ENCODE measurements at places on chromosomes 2 and 18. TPM values are rescaled to one million over a fixed set of nuclear protein-coding genes. Genes with fewer than 3 reads are reported as not detected.

GRCh38 chr2:63789338-63790020, 52.2 kb upstream of the UGP2 start:
- no peaks in the 10 kb centered on the region for H3K36me3 ChIP-seq
- H3K4me3 ChIP-seq: no peak overlapping the region
- H3K27ac ChIP-seq: no peak overlapping the region
- no peak for DNase-seq
- H3K27me3 ChIP-seq: no peaks in the 10 kb centered on the region

GRCh38 chr2:40439473-40439872, 12.4 kb downstream of the SLC8A1 start:
- no peaks in the 10 kb centered on the region for H3K4me1 ChIP-seq
- no peak for DNase-seq
- H3K4me3 ChIP-seq: no peak overlapping the region
- H3K27ac ChIP-seq: no peak overlapping the region

DNA sequence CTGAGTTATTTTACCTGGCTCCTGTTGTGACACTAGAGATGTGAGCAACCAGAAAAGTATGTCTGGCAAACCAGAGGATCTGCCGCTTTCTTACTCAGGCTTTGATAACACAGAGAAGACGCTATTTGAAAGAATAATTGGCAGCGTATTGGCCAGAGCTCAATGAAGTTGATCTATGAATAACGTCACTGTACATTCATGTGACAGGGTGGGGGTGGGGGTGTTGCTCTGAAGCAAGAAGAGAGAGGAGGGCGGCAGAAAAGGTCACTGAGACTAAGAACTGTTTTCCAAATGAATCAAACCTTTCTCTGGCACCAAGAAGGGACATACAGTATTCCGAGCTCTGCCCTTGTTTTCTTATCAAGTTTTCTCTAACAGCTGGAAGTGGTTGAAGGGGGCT, 1.7 kb upstream of the ONECUT2 start:
- no peak for DNase-seq
- peaks cover 82% of the 10 kb centered on the region for H3K27me3 ChIP-seq
- H3K4me3 ChIP-seq: no peak overlapping the region
- H3K36me3 ChIP-seq: peaks cover 28% of the 10 kb centered on the region
- H3K27ac ChIP-seq: no peak overlapping the region

GRCh38 chr2:198096002-198096401, 291.6 kb downstream of the PLCL1 start:
- no peaks in the 10 kb centered on the region for H3K27me3 ChIP-seq
- no peak overlapping the region for H3K27ac ChIP-seq
- no peaks in the 10 kb centered on the region for H3K36me3 ChIP-seq

GRCh38 chr2:95552911-95553310, 38.9 kb upstream of the TRIM43 start:
- H3K27ac ChIP-seq: no peak overlapping the region
- H3K36me3 ChIP-seq: no peaks in the 10 kb centered on the region
- H3K4me3 ChIP-seq: no peak overlapping the region
- H3K27me3 ChIP-seq: peaks cover 31% of the 10 kb centered on the region

Gene EN1
- not detected for total RNA-seq

Gene CHN1
- total RNA-seq: 0.68 TPM

DNA sequence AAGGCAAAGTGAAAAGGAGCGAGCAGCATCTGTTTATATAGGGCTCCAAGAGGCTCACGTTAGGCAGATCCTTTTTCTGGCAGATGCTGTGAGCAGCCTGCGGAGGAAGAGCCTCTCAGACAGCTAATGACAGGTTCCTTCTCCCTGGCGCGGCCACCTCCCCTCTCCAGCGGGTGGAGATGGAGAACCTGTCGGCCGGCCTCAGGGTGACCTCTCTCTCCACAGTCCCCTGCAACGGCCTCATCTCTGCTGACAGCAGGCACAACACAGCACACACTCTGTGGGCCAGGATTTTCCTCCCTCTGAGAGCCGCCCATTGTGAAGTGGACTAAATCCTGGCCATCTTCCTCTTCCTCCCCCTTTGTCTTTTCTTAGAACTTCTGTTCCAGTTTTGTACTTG, 119.8 kb downstream of the PRKCE start:
- H3K36me3 ChIP-seq: no peaks in the 10 kb centered on the region
- H3K27me3 ChIP-seq: peaks cover 2% of the 10 kb centered on the region
- H3K4me3 ChIP-seq: no peak overlapping the region
- H3K27ac ChIP-seq: no peak overlapping the region
- peaks cover 2% of the 10 kb centered on the region for H3K4me1 ChIP-seq

- H3K4me3 ChIP-seq: no peak overlapping the region
- no peak overlapping the region for H3K27ac ChIP-seq
- DNase-seq: no peak
- no peaks in the 10 kb centered on the region for H3K4me1 ChIP-seq
- no peaks in the 10 kb centered on the region for H3K27me3 ChIP-seq
These were observed 82.5 kb downstream of the MGAT5 start for GRCh38 chr2:134336352-134336751.

- no peaks in the 10 kb centered on the region for H3K27me3 ChIP-seq
- peaks cover 1% of the 10 kb centered on the region for H3K36me3 ChIP-seq
- peaks cover 40% of the 10 kb centered on the region for H3K4me1 ChIP-seq
These were observed 243.9 kb downstream of the PRKCE start for GRCh38 chr2:45895241-45895861.

DNA sequence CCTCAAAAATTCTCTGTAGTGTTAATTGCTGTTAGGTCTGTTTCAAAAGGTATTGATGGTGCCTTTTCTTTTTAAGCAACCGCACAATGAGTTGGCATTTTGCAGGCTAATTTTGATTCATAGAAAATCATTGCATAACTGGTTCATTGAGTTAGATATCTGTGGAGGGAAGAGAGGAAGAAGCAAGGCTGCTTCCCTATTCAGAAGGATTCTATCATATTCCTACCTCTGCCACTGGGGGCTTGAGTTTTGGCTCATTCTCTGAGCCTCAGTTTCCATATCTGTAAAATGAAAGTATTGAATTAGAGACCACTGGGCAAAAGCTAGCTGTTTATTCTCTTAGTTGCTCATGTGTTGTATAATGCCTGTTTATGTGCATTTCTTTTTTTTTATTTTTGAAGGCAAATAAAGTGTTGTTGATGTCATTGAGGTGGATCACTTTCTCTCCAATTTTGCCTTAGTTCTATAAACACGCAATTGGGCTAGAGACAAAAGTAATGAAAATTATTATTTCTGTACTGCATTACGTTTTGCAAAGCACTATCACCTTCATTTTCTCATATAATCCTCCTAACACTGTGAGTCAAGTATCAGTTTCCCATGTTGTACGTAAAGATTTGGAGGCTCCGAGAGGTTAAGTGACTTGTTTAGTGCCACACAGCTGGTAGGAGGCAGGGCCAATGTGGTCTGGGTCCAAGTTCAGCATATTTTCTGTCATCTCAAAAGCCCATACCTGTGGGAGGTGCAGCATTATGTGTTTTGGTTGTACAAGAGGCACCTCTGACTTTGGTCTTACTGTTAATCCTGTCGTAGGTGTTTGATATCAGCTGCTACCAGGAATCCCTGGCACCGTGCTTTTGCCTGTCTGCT, 5.9 kb downstream of the TRIB2 start:
- peak overlapping the region; percentile 84 for H3K4me3 ChIP-seq
- H3K27me3 ChIP-seq: peaks cover 6% of the 10 kb centered on the region
- no peak for DNase-seq
- H3K36me3 ChIP-seq: peaks cover 79% of the 10 kb centered on the region
- no peak overlapping the region for H3K27ac ChIP-seq
- peaks cover 87% of the 10 kb centered on the region for H3K4me1 ChIP-seq

- H3K36me3 ChIP-seq: peaks cover 18% of the 10 kb centered on the region
- H3K27ac ChIP-seq: no peak overlapping the region
- no peak overlapping the region for H3K4me3 ChIP-seq
These were observed 150.6 kb downstream of the AGPS start for GRCh38 chr2:177543007-177543760.

Gene UGT1A6
- total RNA-seq: not detected

- H3K4me3 ChIP-seq: no peak overlapping the region
- H3K27ac ChIP-seq: no peak overlapping the region
- H3K4me1 ChIP-seq: peaks cover 5% of the 10 kb centered on the region
These were observed 30.0 kb downstream of the GALNT1 start for GRCh38 chr18:35611518-35611917.

DNA sequence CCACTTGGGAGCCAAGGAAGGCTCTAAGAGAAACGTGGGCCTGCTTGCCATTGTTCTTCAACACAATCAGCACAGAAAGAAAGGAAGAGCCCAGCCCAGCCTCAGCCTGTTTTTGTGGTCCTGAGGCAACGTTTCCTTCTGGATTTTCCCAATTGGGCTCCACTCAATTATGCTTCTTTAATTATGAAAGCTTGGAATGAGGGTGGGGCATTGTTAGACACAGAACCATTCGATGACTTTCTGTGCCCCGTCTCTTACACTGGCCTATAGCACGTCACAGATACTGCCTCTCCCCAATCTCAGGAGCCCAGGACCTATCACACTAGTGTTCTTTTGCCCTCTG, 207.4 kb downstream of the ZFP36L2 start:
- H3K27me3 ChIP-seq: peaks cover 15% of the 10 kb centered on the region
- no peak for DNase-seq
- no peak overlapping the region for H3K27ac ChIP-seq
- H3K4me3 ChIP-seq: no peak overlapping the region

Gene NEMP2
- 18.9 TPM for total RNA-seq

DNA sequence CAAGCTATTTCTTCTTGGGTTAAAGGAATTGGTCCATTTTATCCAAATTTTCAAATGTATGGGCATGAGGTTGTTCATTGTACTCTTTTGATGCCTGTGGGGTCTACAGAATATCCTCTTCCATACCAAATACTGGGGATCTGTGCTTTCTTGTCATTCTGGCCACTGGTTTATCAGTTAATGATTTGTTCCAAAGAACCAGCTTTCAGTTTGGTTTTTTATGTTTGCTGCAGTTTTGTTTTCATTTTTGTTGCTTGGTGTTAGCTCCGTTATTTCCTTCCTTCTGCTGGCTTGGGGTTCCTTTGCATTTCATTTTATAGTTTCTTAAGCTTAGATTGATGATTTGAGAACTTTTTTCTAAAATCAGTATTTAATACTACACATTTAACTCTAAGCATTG, 45.5 kb downstream of the SLC66A2 start:
- peaks cover 10% of the 10 kb centered on the region for H3K4me1 ChIP-seq
- peak overlapping the region; percentile 52 for H3K27ac ChIP-seq
- H3K36me3 ChIP-seq: peaks cover 30% of the 10 kb centered on the region

- no peak overlapping the region for H3K27ac ChIP-seq
- no peak for DNase-seq
- peaks cover 7% of the 10 kb centered on the region for H3K27me3 ChIP-seq
- no peaks in the 10 kb centered on the region for H3K4me1 ChIP-seq
- H3K4me3 ChIP-seq: no peak overlapping the region
- H3K36me3 ChIP-seq: no peaks in the 10 kb centered on the region
These were observed 249.1 kb upstream of the SPRED2 start for GRCh38 chr2:65681503-65681902.

Data from activated CD4-positive, alpha-beta memory T cell treated with anti-CD3 and anti-CD28 coated beads, Interleukin-2, amount 10 ng/mL, durations not matched to agents 7 days and 5 days (primary cell).